Activated gamma-delta T cell treated with anti-CD3 and anti-CD28 coated beads, Interleukin-2, amount 50 U/mL, for 16 hours (primary cell): ENCODE measurements at places on chromosomes 5 and 9.

GRCh38 chr5:53084546-53085255 is 24.9 kb downstream of the MOCS2 start:
- no peak for DNase-seq

- no peak for DNase-seq
Measured at GRCh38 chr5:126912616-126913200, 117.7 kb downstream of the MARCHF3 start.

GRCh38 chr5:107487056-107487542 is 183.6 kb downstream of the EFNA5 start:
- no peak for DNase-seq

GRCh38 chr5:142617416-142618129 is 68.3 kb downstream of the FGF1 start:
- no peak for DNase-seq

- no peak for DNase-seq
Measured at GRCh38 chr9:100354121-100354800, 1.5 kb upstream of the TEX10 start.

- no peak for DNase-seq
Measured at GRCh38 chr5:91027405-91028139, 355.5 kb downstream of the ARRDC3 start.

GRCh38 chr9:137441289-137441934 is at the start of gene ENTPD8:
TSS of gene ENTPD8 (minus strand) at chr9:137441357. CDS start at chr9:137438285, 3,072 bp downstream.
- no peak for DNase-seq

DNA sequence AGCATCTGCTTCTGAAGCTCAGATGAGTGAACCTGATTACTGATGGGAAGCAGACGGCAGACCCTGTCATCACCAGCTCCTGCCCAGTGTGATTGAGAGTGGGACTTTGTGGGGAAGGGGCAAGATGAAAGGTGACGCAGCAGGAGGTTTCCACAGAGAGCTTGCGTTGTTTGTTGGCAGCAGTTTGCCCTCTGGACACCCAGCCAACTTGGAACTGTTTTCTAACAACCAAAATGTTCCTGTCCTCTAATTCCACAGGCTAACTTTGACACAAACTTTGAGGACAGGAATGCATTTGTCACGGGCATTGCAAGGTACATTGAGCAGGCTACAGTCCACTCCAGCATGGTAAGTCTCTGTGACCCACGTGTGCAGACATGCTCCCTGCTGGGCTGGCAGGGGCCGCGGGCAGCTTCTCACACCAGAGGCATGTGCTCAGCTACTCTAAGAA is 20.9 kb downstream of the CYFIP2 start:
- no peak for DNase-seq

GRCh38 chr5:119409235-119409815 is 43.0 kb upstream of the HSD17B4 start:
- DNase-seq: no peak

DNA sequence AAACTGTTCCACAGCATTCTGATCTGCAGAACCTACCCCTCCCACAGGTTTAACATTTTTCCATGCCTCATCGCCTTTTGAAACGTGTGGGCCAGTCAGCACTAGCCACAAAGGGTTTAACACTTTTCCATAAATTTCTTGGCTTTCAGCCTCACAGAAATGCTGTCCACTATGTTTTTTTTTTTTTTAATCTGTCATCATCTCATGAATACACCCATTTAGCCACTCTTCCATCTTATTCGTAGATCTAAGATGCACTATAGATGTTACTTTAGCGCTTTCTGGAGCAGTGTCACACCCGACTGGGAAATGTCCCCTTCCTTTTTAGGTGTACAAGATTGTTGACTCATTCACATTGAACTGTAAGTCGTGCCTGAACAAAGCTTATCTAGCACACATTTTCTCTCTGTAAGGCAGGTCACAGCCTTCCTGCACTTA is 62.3 kb downstream of the GCNT1 start:
- no peak for DNase-seq

DNA sequence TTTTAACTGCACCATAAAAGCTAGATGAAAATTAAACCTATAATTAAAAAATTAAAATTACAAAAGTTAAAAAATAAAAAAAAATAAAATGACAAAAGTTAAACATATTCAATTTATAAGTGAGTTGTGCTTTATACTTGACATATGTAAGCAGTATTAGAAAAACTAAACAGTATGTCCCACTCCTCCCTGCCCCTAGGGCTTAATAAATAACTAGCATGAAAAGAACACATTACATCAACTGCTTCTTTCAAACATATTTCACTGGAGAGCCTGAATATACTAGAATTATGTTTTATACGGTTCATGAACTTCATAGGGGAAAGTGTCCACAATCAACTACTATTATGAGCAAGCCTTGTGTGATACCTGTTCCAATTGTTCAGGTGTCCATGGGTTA is 47.6 kb downstream of the ECPAS start:
- no peak for DNase-seq

DNA sequence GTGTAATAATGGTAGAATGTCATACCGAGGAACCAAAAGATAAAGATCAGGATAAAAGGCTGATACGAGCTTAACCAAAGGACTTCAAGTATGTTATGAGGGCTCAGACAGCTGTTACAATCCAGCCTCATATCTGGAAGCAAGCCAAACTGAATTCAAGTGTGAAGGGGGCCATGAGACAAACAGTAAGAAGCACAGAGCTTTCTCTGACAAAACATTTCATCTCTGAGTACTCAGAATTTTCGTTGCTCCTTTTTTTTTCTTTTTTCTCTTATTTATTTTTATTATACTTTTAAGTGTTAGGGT is 52.9 kb upstream of the CD180 start:
- DNase-seq: no peak

GRCh38 chr9:112894699-112895098 is 4.0 kb upstream of the SLC46A2 start:
- DNase-seq: no peak

- DNase-seq: no peak
Measured at GRCh38 chr9:107290619-107291018, 7.5 kb downstream of the RAD23B start.
